ENCODE measurements at places on chromosomes 6 and 20.

- no peak for DNase-seq
Observed at GRCh38 chr20:40706977-40707582, 18.0 kb upstream of the MAFB start.

- no peak for DNase-seq
Observed at GRCh38 chr6:39915866-39916265, 18.4 kb downstream of the MOCS1 start.

DNA sequence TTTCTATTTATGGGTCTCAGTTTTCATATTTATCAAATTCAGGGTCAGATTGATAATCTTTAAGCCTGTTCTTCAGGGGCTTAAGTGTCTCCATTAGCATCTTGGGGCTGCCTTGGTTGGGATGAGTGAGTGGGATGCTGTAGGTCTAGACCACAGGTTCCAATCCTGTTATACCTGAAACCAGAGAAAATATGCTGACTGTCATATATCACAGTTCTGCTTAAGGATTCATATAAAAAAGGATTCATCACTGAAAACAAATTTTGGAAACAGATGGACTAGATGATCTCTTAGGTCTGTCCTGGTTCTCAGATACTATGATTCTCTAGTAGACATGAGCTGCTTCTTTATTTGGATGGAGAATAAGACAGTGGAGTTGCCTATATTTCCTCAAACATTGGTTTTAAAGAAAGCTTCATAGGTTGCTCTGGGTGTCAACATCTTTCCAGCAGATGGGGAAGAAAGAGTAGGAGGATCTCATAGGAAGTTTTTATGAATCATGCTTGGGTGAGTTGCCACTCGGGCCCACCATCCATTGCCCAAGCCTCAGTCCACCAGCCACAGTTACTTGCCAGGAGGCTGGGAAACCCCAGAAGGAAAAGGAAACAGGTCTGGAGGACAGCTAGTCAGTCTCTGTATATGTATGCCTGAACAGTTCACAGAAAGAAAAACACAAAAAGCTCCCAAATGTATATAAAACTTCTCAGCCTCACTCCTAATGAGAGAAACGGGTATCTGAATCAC lies 42.9 kb upstream of the MAP7 start:
- DNase-seq = no peak

DNA sequence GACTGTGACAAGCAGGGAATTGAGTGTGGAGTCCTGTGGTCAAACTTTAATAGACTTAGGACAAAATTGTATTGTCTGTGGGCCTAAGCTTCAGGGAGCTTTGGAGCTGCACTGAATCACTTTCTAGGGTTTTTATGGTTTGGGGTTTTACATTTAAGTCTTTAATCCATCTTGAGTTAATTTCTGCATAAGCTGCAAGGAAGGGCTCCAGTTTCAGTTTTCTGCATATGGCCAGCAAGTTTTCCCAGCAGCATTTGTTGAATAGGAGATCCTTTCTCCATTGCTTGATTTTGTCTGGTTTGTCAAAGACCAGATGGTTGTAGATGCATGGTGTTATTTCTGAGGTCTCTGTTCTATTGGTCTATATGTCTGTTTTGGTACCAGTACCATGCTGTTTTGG lies 113.4 kb upstream of the NXT1 start:
- no peak for DNase-seq

- no peak for DNase-seq
Observed at GRCh38 chr6:150905769-150906168, 40.3 kb downstream of the MTHFD1L start.

- no peak for DNase-seq
Observed at GRCh38 chr20:48329676-48330664, 497.8 kb downstream of the PREX1 start.
